Amniotic stem cell (primary cell): ENCODE measurements at places on chromosomes 4 and X.

GRCh38 chrX:132127743-132128142, at the start of gene FRMD7:
TSS of gene FRMD7 (minus strand) at chrX:132128020. CDS start at chrX:132127844, 176 bp downstream.
- DNase-seq, result no peak

DNA sequence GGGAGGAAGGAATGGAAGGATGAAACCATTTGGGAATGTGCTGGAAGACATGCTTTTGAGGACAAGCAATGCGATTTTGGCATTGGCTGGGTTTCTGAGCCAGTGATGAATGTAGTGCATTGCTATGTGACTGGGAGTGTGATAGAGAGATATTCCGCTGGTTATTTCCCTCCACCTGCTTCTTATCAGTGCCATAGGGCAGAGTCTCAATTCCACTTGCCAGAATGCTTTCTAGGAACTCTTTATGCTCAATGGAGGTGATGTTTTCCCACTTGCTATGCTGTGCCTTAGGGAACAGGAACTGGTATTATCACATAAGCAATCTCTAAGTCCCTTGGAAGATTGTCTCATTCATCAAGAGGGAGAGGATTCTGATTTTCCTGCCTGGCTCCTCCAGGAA, 28.0 kb downstream of the TBL1X start:
- no peak for DNase-seq

- DNase-seq, result no peak
Observed at GRCh38 chr4:70449220-70449619, 22.8 kb upstream of the MUC7 start.

GRCh38 chr4:20617678-20618396, 82.4 kb upstream of the PACRGL start:
- DNase-seq, result no peak

GRCh38 chrX:15382813-15383212, 1.4 kb downstream of the VEGFD start:
- DNase-seq, result no peak

DNA sequence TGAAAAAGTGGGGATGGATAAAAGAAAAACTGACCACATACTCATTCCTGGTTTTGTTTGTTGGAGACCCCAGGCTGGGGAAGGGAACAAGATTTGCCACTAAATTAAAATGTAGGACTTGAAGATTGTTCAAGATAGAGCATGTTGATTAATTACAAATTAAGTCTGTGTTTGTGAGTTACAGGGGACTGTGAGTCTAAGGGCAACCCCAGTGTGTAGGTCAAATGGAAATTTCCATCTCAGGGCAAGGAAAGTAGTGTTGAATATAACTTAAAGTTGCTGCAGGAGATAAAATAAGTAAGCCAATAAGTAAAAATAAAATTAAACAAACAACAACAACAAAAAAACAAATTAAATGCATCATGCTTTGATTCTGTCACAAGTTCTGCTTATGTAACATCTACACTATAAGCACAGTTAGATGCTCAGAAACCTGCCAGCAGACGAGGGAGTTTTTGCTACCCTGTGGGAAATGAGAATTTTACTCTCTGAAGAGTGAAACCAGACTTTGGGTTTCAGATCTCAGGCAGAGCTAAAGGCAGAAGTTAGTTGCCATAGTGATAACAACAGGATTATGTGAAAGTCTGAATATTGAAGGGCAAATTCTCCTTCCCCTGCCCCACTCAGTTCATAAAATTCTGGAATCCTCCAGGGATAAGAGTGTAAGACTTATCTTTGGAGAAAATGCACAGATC, 352.3 kb downstream of the GRXCR1 start:
- DNase-seq, result no peak

DNA sequence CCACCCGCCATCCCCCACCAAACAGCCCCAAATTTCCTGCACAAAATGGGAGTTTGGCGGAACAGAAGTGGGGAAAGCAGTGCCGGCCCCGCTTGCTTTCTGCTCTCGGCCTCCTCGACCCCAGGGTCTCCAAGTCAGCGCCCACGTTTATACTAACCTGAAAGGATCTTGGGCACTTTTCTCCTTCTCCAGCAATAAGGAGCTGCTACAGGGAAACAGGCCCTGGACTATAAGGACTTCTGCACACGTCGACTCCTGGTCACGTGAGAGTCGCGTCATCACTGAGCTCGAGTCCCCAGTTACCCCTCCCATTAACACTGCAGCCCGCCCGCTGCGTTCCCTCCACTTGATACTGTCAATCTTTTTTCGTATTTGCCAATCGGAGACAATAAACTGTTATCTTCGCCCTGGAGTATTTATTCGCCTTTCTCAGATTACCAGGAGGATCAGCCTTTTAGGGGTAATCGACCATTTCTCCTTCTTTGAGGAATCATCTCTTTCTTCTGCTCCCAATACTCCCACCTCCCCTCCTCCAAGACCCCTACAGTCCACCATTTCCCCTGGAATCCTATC, at the start of gene TCEAL8:
TSS of gene TCEAL8 (minus strand) at position 235 of the 573 bp plus-strand sequence. CDS start 1,176 bp downstream, outside the sequence.
- peak; percentile 30 for DNase-seq

GRCh38 chr4:138414202-138414601, 172.1 kb upstream of the SLC7A11 start:
- DNase-seq, result no peak

- no peak for DNase-seq
Observed at GRCh38 chr4:156781852-156782251, 189.7 kb downstream of the PDGFC start.

GRCh38 chrX:21745756-21746155, 12.2 kb downstream of the SMPX start:
- DNase-seq, result no peak

- DNase-seq, result no peak
Observed at GRCh38 chrX:101260435-101260834, 30.7 kb downstream of the TAF7L start.

DNA sequence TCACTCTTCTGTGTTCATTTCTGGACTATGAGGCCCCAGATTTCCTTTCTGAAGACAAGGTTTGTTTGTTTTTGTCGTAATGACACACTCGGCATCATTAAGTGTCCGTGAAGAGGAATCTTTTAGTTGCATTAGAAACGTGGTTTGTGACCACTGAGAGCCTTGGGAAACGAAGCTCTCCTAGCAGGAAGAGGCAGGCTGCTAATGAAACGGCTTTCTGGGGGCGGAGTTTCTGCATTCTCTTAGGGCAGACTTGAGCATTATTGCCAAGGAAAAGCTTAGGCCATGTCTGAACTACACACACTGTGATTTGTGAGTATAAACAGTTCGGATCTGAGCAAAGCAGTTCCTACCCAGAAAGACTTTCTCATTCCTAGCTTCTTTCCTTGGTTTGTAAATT, 64.0 kb downstream of the SOX3 start:
- no peak for DNase-seq

GRCh38 chr4:37762294-37762990, 64.0 kb upstream of the PGM2 start:
- no peak for DNase-seq

GRCh38 chr4:41430792-41431191, 107.2 kb upstream of the LIMCH1 start:
- no peak for DNase-seq

GRCh38 chr4:139144161-139144859, 32.7 kb downstream of the ELF2 start:
- DNase-seq, result no peak

- DNase-seq, result no peak
Observed at GRCh38 chrX:25020905-25021449, 5.2 kb upstream of the ARX start.

- DNase-seq, result no peak
Observed at GRCh38 chr4:123974386-123975149, 578.0 kb downstream of the SPRY1 start.

- no peak for DNase-seq
Observed at GRCh38 chr4:19380600-19380999, 871.1 kb upstream of the SLIT2 start.

GRCh38 chr4:45004326-45004725, 278.0 kb upstream of the GNPDA2 start:
- no peak for DNase-seq

DNA sequence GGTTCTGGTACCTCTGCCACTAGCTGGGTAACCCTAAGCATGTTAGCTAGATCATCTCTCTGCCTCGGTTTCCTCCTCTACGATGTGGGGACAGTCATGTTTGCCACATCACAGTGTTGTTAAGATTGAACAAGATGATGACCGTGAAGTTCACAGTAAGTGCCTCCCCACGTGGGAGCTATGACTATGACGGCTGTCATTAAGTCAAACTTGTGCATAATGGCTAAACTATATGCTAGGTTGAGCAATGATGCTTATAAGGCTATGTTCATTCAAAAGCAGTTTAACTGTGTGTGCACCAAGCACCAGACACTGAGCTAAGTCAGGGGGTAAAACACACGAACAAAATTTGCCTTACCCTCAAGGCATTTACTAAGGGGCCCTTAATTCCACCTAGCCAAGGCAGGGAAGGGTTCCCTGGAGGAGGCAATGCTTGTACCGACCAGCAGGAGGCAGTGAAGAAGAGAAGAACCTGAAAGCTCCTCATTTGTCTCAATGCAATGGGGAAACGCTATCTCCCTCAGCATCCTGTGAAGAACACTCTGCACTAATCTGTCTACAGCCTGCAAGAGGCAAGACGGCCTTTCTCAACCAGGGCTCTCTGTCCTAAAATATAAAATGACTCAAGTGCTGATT, 52.9 kb downstream of the MAP7D2 start:
- DNase-seq, result no peak

- DNase-seq, result no peak
Observed at GRCh38 chr4:60926624-60927023, 273.5 kb upstream of the ADGRL3 start.

DNA sequence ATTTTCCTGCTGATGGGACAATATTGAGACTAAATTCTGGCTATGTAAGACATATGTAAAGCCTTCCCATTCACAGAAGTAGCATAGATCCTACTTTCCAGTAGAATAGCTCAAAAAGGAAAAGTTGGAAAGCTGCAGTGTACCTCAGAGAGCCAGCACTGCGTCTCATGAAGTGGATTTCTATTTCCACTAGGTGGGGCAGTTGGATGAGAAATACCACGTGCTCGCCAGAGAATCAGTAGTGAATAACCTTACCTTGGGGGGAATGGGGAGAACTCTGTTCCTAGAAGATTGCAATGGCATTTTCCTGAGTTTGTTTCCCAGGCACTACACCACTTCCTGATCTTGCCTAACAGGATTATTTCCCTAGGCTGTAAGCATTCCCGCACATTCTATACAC, 907.1 kb downstream of the FSTL5 start:
- DNase-seq, result no peak

DNA sequence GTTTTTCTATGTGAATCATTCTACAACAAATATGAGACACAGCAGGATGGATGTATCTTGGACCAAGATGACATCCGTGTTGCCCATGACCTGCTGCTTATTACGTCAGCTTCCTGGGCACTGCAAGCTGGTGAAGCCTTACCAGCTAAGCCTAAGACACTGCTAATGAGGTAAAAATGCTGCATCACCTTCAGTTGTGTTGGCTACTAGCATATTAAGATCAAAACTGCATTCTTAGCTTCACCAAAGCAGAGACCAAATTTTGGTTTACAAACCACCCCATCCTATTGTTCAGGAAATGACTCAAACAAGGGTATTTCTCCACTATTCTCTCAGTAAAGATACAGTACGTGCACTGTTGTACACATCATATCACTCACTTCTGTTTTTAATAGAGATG, 50.3 kb downstream of the MAML3 start:
- no peak for DNase-seq

DNA sequence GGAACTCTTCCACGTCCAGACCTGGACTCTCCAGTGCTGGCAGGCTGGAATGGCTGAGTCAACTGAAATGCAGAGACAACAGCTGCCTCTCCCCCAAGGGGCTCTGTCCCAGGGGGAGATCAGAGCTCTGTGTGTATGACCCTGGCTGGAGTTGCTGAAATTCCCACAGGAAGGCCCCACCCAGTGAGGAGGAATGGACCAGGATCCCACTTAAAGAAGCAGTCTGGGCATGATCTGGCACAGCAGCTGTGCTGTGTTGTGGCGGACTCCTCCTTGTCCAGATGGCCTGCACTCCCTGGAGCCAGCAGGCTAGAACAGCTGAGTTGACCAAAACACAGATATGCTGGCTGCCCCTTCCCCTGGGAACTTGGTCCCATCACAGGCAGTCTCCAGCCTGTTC, 25.4 kb downstream of the C4orf17 start:
- no peak for DNase-seq

GRCh38 chrX:103941201-103941975, 21.0 kb upstream of the TMSB15B start:
- DNase-seq, result no peak

DNA sequence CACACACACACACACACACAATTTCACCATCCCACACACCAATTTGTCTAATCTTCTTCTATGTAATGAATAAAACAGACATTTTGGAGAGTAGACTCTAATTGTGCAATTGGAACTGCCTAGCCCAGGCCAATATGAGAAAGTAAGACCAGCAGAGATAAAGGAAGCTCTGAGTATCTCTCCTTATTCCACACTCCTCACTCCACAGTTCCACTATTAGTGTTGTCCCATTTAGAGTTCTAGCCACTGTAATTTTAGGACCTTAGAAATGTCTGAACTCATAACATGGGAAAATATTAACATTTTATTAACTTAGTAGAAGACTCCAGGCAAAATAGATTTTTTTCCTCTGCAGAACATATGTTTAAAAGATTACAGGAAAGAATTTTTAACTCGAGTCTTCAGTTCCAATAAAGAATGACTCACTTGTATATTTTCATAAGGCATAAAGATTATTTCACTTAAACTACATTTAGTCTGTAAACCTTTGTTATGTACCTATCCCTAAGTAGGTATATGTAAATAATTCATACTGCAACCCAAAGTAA, 297.6 kb upstream of the INTU start:
- no peak for DNase-seq

- no peak for DNase-seq
Observed at GRCh38 chr4:139647184-139647583, 18.4 kb upstream of the MGST2 start.

GRCh38 chr4:155667568-155668511, 1.2 kb downstream of the GUCY1A1 start:
- DNase-seq, result no peak

DNA sequence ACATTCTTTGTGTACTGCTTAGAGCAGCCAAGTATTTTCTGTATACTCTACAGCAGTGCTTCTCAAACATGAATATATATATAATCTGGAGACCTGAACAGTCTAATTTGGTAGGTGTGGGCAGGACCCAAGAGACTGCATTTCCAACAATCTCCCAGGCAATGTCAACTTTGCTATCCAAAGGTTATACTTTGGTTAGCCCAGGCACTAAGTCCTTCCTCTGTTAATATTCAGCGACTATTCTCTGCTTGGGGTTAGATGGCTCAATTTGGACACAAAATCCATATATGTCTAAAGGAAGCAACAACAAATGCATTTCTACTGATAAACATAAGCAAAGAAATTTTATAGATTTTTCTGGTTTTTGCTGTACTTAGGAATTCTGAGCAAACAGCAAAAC, 480.0 kb upstream of the RPS6KA3 start:
- no peak for DNase-seq

DNA sequence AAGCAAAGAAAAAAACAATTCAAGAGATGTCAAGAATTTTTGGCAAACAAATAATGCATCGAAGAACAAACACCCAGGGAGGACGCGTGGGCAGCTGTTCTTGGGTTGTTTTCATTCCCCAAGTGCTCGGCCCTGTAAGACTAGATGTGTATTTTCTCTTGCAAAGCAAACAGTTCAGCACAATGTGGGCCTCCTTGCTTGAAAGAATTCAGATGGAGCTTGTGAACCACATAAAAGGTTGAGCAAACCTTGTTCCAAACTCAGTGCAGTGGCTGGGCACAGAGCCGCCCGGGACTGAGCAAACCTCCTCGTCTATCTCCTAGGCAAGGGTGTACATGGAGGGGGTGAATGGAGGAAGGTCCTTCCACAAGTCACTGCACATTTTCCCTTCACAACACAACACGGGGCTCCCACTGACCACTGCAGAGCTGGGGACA, 82.4 kb downstream of the HTRA3 start:
- no peak for DNase-seq
